ENCODE measurements at places on chromosomes 5 and 9.

GRCh38 chr9:24071716-24072115 is 245.7 kb upstream of the ELAVL2 start:
- no peak overlapping the region for H3K4me3 ChIP-seq
- no peaks in the 10 kb centered on the region for H3K27me3 ChIP-seq
- peak; percentile 2 for DNase-seq
- H3K36me3 ChIP-seq, result no peaks in the 10 kb centered on the region
- no peak overlapping the region for H3K27ac ChIP-seq

DNA sequence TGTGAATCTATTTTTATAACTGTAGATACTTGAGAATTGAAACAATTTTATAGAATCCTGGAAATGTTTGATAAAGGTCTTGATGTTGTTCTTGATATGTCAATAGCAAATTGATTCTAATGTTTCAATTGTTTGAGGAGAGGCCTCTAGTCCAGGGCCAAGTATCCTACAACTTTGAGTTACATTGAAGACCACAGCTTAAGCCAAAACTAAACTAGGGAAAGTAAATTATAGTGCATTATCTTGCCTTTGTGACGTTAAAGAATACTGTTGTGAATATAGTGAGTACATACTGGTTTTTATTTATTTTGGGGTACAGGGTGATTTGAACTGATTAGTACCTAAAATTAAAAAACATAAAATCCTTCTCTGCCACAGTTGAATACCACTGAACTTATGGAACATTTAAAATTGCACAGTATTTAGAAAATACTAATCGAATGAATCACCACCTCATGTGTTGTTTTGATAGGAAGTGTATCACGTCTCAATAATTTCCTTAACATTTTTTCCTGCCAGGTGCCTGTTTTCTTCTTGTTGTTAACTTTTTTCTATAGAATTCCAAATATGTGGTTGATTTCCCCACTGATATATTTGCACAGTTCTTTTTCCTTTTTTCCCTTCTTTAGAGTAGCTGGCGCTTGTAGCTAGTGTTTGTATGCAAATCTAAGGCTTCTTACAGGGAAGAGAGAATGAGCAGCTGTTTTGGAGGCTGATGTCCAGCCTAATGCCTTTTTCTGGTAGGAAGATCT is 12.5 kb downstream of the ARHGEF28 start:
- H3K36me3 ChIP-seq, result no peaks in the 10 kb centered on the region
- no peaks in the 10 kb centered on the region for H3K27me3 ChIP-seq
- H3K27ac ChIP-seq, result peak overlapping the region; percentile 85
- no peak overlapping the region for H3K4me3 ChIP-seq
- peak; percentile 80 for DNase-seq
- peaks cover 40% of the 10 kb centered on the region for H3K4me1 ChIP-seq

GRCh38 chr9:103574056-103574455 is 520.1 kb upstream of the SMC2 start:
- H3K4me3 ChIP-seq, result no peak overlapping the region
- H3K27ac ChIP-seq, result no peak overlapping the region
- no peaks in the 10 kb centered on the region for H3K36me3 ChIP-seq
- no peaks in the 10 kb centered on the region for H3K4me1 ChIP-seq
- H3K27me3 ChIP-seq, result no peaks in the 10 kb centered on the region
- no peak for DNase-seq

DNA sequence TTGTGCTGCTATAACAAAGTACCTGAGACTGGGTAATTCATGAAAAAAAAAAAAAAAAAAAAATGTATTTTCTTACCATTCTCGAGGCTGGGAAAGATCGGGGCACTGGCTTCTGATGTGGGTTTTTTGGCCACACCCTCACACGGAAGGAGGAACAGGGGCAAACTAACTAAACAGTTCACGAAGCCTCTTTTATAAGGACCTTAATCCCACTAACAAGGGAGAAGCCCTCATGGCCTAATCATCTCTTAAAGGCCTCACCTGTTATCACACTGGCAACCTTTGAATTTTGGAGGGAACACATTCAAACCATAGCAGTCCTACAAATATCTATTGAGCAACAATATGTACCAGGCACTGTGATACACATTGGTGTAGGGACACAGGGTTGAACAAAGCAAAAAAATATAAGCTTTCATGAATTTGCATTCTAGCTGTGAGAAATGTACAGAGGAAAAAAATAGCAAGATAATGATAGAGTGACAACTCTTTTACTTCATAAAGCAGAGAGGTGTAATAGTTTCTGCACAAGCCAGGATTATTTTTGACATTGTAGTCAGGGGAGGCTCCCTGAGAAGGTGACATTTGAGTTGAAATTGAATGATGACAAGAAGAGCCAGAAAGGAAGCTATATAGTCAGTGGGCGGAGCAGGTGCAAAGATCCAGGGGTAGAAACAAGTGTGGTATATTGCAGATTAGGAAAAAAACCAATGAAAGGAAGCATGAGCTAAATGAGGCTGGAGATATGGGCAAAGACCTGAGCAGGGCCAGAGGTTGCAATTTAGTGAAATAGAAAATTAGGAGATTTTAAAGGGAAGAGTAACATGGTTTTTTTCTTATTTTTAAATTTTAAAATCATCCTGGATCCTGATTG is 68.1 kb upstream of the GRAMD2B start:
- no peaks in the 10 kb centered on the region for H3K36me3 ChIP-seq
- H3K27me3 ChIP-seq, result no peaks in the 10 kb centered on the region
- H3K4me3 ChIP-seq, result no peak overlapping the region
- peaks cover 27% of the 10 kb centered on the region for H3K4me1 ChIP-seq
- H3K27ac ChIP-seq, result peak overlapping the region; percentile 92

GRCh38 chr5:131992370-131992769 is 19.1 kb downstream of the ACSL6 start:
- H3K27ac ChIP-seq, result no peak overlapping the region
- H3K27me3 ChIP-seq, result peaks cover 3% of the 10 kb centered on the region
- no peak for DNase-seq

GRCh38 chr9:34380511-34381315 is 4.0 kb upstream of the MYORG start:
- H3K4me3 ChIP-seq, result peak overlapping the region; percentile 61
- DNase-seq, result peak; percentile 44
- H3K4me1 ChIP-seq, result peaks cover 12% of the 10 kb centered on the region
- peaks cover 7% of the 10 kb centered on the region for H3K27me3 ChIP-seq
- H3K36me3 ChIP-seq, result no peaks in the 10 kb centered on the region
- H3K27ac ChIP-seq, result no peak overlapping the region

GRCh38 chr5:141234109-141234667 is 11.0 kb upstream of the PCDHB15 start:
- no peak for DNase-seq
- no peak overlapping the region for H3K27ac ChIP-seq
- no peak overlapping the region for H3K4me3 ChIP-seq
- H3K36me3 ChIP-seq, result no peaks in the 10 kb centered on the region
- no peaks in the 10 kb centered on the region for H3K4me1 ChIP-seq
- H3K27me3 ChIP-seq, result no peaks in the 10 kb centered on the region

- no peak overlapping the region for H3K27ac ChIP-seq
- no peaks in the 10 kb centered on the region for H3K36me3 ChIP-seq
- no peak overlapping the region for H3K4me3 ChIP-seq
Measured at GRCh38 chr9:135997090-135998015, 36.2 kb upstream of the UBAC1 start.

GRCh38 chr5:60207040-60207439 is 313.5 kb upstream of the PDE4D start:
- H3K36me3 ChIP-seq, result no peaks in the 10 kb centered on the region
- H3K27me3 ChIP-seq, result no peaks in the 10 kb centered on the region
- no peak overlapping the region for H3K4me3 ChIP-seq
- no peak overlapping the region for H3K27ac ChIP-seq
- DNase-seq, result no peak

Measured in astrocyte (in vitro differentiated cells and primary cell).